Heart left ventricle (tissue), 16 donors: ENCODE measurements at places on chromosomes 3 and 15.

- DNase-seq, result no peak
Observed at GRCh38 chr3:197175503-197175902, 122.9 kb downstream of the DLG1 start.

GRCh38 chr3:187896646-187897045 is 151.4 kb upstream of the BCL6 start:
- DNase-seq, result peak; percentile 47

GRCh38 chr3:123818324-123818920 is 65.7 kb downstream of the MYLK start:
- DNase-seq, result no peak

DNA sequence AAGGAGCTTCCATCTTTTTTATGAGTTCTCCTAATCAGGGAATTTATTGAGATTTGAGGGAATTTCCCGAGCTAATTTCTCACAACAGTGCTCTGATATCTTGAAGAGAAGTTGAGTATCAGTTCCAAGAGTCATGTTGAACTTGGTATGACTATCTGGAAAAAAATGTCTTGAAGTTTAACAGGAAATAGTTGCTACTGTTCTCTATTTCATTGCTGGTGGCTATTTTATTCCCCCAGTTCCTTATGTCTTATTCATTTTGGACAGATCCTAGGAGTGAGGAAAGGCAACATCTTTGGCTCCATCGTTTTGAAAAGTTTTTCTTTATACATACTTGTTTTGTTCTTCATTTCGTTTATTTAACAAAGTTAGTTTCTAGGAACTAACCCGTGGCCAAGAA is 307.8 kb upstream of the AGTR1 start:
- no peak for DNase-seq
